HTR-8/SVneo (cell line): ENCODE measurements at places on chromosomes 1 and 21.

DNA sequence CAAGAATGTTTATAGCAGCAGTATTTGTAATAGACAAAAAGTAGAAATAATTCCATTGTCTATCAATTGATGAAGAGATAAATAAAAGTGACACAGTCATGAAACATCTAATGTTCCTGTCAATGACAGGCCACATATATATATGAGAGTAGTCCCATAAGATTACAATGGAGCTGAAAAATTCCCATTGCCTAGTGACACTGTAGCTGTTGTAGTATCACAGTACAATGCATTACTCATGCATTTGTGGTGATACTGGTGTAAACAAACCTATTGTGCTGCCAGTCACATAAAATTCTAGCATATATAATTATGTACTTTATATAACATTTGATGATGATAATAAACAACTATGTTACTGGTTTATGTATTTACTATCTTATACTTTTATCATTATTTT, 141.9 kb upstream of the LYPLAL1 start:
- no peak for DNase-seq

- no peak for DNase-seq
Measured at GRCh38 chr1:206575894-206576737, 36.1 kb downstream of the EIF2D start.

GRCh38 chr1:11126569-11126968, 26.9 kb upstream of the EXOSC10 start:
- no peak for DNase-seq

DNA sequence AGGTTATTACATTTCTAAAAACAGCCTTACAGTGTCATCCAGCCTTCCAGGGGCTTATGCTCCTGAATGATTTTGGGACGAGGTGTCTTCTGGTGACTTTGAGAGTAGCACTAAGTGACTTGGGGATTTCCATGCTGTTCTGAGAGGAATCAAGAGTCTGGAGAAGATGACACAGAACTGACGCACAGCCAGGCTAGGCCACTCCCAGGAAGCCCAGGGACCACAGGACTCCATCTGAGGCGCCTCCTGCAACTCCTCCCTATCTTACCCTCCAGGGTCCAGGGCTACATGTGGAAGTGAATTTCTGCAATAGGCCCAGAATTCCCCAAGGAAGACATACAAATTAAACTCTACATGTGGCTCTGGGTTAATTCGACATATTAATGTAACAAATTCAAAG, 92.5 kb downstream of the SLC25A24 start:
- DNase-seq: peak; percentile 2
